Ovary (tissue), 10 donors: ENCODE measurements at places on chromosomes 7 and 10.

DNA sequence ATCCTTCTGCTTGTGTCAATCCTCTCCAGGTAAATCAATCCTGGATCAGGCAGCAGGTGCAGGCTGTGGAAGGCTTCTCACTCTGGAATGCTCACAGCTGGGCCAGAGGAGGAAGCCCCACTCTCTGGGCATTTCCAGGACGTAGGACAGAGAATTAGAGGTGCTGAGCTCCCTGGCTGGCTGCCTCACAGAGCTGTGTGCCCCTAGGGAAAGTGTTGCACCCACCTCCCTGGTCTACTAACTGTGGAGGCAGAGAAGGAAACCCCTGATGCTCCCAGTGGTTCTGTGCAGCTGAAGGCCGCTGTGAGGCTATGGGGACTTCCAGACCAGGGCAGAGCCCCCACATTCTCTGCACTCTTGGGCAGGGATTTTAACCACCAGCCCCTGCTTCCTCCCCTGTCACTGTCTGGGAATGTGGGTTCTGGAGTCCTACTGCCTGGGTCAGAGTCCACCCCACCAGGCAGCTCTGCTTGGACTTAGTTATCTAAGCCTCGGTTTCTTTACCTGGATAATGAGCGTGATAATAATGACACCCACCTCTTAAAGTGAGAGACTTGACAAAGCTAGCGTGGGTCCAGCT is 73.5 kb upstream of the EEPD1 start:
- no peak for DNase-seq

DNA sequence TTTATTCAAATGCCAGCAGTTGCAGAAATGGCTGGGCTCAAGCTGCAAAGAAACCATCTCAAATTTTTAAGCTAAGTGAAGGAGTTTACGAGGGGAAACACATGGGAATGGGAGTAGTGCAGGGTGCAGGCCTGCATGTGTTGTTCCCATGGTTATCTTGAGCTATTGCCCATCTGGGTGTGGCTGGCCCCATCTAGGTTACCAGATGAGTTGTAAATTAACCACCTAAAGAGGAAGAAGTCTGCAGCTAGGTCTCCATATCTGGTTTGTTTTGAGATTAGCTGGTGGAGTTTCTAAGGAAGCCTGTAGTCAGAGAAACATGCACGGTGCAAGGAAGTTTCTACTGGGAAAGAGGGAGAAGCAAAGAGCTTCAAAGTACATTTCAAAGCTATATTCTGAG is 23.3 kb upstream of the STEAP2 start:
- no peak for DNase-seq

GRCh38 chr10:106780632-106781031 is 383.9 kb downstream of the SORCS1 start:
- DNase-seq, result no peak

DNA sequence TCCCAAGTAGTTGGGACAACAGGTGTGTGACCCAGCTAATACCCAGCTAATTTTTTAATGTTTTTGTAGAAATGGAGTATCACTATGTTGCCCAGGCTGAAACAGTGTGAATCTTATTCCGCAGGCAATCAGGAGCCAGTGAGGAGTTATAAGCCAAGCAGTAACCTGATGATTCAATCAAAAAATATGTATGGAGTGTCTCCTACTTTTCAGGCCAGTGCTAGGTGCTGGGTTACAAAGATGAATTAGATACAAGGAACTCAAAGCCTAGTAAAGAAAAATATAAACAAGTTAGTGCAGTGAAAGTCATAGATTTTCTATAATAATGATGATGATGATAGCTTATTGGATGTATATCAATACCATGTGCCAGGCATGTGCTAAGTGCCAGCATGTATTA is 13.2 kb upstream of the IFRD1 start:
- no peak for DNase-seq

DNA sequence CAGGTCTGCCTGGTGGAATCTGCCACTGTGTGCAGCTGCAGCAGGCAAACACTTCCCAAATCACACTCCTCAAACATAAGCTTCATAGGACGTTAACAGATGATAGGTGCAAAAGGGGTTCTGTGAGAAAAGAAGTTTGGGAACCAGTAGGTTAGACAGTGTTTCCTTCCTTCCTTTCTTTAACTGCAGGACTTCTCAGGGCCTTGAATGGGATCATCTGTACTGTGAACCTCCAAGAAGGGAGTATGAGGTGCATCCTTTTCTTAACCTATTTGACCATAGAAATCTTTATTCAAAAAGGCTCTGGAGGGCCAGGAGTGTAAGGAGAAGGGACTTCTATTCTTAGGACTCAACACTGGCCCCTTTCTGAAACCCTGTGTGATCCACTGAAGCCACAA is 33.0 kb downstream of the CAMK2B start:
- DNase-seq, result no peak

GRCh38 chr7:70571961-70572360 is 560.0 kb upstream of the GALNT17 start:
- no peak for DNase-seq

GRCh38 chr10:62186999-62187675 is 81.5 kb downstream of the RTKN2 start:
- DNase-seq, result no peak

DNA sequence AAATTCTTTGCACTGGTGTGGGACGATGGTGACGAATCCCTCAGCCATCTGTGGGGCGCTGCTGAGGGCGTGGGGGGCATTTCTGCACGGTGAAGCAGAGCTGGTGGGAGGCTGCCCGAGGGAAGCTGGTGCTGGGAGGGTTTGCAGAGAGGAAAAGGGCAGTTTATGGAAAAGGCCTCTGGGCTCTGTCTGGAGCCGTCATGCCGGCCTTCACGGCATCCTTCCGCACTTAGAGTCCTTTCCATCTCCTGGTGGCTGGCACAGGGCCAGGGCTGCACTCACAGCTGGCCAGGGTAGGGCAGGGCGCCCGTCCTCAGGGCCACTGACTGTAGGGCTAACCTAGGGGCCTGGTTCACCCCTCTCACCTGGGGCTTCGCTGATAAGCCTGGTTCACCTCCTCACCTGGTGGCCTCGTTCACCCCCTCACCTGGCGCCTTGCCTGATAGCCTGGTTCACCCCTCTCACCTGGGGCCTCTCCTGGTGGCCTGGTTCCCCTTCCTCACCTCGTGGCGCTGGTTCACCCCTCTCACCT is 598 bp upstream of the AMZ1 start:
- DNase-seq, result no peak

GRCh38 chr10:78913219-78914059 is 155.3 kb upstream of the ZMIZ1 start:
- DNase-seq, result no peak

GRCh38 chr7:51639661-51640334 is 323.2 kb upstream of the COBL start:
- DNase-seq, result no peak

- no peak for DNase-seq
These were observed 31.9 kb upstream of the ADCYAP1R1 start for GRCh38 chr7:31020161-31020560.

DNA sequence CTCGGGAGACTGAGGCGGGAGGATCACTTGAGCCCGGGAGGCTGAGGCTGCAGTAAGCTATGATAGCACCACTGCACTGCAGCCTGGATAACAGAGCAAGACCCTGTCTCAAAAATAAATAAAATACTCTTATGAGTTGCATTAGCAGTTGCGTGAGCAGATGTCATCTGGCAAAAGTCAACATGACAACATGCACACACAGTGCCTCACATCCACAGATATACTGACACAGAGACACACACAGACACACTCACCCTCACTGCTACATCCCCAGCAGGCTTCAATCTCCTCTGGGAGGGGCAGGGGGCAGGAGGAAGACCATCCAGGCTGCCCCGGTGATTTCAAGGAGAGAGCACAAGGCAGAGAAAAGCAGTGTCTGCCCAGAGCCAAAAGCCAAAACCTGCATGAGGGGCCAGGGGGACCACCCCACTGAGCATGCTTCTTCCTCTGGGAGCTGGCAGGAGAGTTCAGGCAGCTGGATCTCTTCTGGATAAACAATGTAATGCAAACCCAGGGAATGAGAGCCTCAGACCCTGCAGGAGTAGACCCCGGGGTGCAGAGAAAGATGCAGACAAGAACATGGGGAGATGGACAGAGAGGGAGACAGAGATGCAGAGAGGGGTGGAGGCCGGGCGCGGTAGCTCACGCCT is 9.6 kb upstream of the ELN start:
- DNase-seq, result no peak

- no peak for DNase-seq
These were observed 285.9 kb downstream of the LRMDA start for GRCh38 chr10:75717126-75717916.

GRCh38 chr10:17989908-17990767 is 38.4 kb downstream of the SLC39A12 start:
- no peak for DNase-seq

DNA sequence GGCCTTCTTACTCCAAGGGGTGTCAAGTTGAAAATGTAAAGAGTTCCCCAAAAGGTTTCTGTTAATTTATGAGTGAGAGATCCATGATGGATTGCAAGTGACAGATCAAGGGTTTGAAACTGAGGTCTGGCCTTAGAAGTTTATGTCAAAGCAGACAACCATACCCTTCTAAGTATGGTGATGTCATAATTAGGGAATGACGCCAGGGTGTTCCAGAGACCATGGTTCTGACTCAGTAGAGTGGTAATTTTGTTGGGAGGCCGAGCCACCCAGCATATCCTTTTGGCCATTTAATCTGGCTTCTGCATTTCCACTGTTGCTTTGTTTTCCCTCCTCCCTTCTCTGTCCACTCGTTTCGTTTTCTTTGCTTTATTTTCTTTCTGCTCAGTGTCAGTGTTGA is 2.7 kb downstream of the TRUB1 start:
- no peak for DNase-seq

DNA sequence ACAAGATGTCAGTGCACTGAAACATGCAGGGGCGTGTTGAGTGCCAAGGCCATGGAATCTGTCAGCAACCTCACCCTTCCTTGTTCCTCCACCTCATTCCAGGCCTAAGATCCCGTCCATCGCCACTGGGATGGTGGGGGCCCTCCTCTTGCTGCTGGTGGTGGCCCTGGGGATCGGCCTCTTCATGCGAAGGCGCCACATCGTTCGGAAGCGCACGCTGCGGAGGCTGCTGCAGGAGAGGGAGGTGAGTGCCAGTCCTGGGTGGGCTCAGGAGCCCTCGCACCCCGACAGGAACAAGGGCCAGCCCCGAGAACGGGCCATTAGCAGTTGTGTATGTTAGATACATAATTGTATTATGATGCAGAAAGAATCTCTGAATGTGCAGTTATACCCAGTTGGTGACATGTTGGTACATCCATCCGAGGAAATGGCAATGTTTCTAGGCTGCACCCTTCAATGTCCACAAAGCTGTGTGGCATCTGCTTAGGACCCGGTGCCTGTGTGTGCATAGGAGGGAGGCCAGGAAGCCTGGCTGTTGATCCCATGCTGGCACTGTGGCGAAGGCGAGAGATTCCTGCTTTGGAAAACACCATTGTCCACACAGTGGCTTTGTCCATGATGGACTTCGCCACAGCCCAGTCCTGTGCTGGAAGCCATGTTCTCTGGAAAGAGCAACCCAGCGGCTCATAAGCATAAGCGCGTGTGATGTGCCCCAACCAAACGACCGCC is 154.2 kb downstream of the EGFR start:
- no peak for DNase-seq

GRCh38 chr7:92849322-92849721 is 12.9 kb upstream of the CDK6 start:
- DNase-seq, result no peak

DNA sequence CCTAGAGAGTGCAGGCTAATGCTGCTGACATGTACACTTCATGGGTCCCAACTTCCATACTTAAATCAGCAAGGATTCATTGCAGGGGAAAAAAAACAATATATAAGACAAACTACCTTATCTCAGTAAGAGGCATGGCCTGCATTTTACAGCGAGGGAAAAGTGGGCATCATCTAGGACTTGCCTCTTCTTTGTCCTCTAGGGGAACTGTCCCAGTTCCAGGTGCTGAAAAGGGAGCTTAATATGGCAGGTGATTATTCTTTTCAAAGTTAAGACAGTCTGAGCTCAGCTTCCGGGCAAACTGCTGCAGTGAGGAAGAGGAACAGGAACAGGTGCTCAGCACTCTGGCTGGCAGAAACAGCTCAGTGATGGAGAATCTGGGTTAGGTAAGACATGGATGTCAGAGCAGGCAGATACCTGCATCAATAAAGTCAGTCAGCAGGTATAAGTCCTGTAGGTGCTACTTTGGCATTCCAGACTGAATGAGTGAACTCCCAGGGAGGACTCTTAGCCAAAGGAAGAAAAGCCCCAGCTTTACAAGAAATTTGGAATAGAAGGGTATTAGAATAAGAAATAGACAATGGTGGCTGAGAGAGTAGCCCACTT is 147.2 kb downstream of the TMEM178B start:
- DNase-seq, result no peak

GRCh38 chr7:141073641-141074161 is at the start of gene TMEM178B:
Gene TMEM178B (plus strand): TSS chr7:141074064.
- no peak for DNase-seq

GRCh38 chr7:127844165-127844564 is 187.1 kb downstream of the LRRC4 start:
- DNase-seq, result no peak

DNA sequence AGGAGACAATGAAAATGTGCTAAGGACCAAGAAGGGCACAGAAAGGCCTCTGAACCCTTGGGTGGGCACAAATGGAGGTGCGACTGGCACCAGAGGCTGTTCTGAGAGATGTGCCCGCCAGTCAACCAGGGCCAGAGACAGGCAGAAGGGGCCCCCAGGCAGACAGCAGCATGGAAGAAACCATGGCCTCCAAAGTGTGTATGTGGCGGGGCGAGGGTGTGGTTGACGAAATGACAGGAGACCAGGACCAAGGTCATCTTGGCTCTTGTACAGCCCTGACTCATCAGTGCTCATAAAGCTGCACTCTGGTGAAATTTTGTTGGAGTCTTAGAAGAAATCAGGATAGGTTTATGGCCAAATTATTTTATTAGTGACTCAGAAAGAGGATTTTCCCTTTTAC is 4.0 kb upstream of the MRPS24 start:
- DNase-seq, result no peak

DNA sequence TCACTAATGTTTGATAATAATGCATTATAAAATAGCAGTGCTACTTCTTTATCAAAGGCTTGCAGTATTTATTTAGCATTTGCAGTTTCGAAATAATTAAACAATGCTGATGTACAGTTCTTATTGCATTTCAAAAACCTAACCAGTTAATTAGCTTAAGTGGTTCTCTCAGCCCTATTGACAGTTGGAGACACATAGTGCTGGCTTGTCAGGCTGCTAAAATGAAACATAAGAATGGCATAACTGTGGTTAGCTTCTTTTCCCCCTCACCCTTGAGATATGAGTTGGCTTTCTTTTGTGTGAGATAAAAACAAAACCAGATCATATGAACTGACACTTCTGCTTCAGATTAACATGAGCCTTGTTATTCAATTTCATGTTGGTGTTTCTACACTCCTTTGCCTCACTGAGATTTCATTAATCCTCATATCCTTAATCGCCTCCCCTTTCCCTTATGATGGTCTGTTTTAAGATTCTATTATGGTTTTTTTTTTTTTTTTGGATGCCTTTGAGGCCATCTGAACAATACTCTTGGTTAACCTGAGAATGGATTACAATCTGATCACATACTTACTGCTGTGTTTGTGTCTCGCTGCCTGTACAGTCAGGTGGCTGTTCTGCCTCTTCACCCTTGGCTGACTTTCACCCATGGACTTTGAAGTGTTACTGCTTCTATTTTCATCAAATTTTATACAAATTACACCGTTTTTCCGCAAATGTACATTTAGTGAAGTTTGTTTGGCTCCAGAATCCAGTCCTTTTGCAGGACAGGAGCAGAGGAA is 108.0 kb downstream of the SDK1 start:
- DNase-seq, result no peak

GRCh38 chr10:58518775-58519174 is 6.1 kb downstream of the BICC1 start:
- no peak for DNase-seq
